ENCODE measurements at places on chromosomes 12 and 14.

DNA sequence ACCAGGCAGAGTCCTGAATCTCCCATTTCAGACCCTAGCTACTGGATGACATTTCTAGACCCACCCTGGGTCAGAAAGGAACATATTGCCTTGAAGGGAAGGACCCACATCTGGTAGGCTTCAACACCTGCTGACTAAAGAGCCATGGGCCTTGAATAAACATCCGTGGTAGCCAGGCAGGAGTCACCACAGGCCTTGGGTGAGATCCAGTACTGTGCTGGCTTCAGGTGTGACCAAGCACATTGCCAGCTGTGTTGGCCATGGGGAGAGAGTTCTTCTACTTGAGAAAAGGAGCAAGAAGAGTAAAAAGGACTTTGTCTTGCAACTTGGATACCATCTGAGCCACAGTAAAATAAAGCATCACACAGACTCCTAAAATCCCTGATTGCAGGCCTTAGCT lies 332.6 kb downstream of the SLC16A7 start:
- no peak for DNase-seq

GRCh38 chr12:70692681-70693288 lies 55.6 kb upstream of the PTPRB start:
- no peak for DNase-seq

DNA sequence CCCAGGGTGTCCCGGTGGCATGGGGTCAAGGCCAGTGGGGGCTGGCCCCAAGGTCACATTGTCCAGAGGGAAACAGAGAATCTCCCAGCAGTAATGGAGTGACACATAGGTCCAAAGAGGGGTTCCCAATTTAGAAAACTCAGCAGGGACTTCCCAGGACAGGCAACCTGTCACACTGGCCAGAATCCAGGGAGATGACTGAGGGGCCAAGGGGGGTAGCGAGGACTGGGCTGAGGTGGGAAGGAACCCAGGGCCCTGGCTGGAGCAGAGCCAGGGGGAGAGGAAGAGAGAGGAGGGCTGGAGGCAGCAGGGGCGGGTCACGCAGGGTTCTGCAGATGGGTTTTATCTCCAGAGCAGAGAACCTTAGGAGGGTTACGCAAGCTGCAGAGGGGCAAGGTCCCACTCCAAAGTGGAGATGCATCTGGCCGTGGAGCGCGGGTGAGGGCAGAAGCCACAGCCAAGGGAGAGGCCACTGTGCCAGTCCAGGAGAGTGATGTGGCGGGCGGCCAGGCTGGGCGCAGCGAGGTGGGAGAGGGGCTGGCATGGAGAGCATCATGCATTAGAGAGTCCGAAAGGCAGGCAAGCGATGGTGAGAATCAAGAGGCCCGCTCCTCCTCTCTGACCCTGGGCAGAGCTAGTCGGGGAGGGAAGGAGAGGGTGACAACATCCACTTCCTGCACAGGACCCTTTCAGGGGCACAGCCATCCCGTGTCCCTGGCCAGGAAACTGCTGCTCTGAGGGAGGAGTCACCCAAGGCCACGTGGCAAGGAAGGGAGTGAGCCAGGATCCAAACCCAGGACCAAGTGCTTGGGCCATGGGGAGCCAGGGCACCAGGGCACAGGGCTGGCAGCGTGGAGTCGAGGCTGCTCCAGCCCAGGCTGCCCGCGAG lies 29.0 kb downstream of the NCOR2 start:
- DNase-seq: no peak

GRCh38 chr14:94058128-94058673 lies 22.8 kb downstream of the DDX24 start:
- DNase-seq: no peak

DNA sequence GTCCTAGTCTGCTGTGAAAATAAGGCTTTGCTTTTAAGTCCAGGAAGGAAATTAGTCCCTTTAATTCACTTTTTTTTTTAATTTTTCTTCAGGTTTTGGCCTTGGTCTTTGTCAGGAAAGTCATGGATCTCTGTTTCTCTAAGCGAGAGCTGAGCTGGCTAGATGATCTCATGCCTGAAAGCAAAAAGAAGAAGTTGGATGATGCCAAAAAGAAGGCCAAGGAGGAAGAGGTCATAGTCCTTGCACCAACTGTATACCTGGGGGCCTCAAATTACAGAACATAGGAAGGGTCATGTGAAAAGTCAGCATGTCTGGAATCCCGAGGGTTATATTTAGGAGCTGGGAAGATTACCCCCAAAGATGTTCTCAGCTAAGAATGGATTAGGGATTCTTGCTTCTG lies 72.3 kb downstream of the SLC4A8 start:
- DNase-seq: no peak

DNA sequence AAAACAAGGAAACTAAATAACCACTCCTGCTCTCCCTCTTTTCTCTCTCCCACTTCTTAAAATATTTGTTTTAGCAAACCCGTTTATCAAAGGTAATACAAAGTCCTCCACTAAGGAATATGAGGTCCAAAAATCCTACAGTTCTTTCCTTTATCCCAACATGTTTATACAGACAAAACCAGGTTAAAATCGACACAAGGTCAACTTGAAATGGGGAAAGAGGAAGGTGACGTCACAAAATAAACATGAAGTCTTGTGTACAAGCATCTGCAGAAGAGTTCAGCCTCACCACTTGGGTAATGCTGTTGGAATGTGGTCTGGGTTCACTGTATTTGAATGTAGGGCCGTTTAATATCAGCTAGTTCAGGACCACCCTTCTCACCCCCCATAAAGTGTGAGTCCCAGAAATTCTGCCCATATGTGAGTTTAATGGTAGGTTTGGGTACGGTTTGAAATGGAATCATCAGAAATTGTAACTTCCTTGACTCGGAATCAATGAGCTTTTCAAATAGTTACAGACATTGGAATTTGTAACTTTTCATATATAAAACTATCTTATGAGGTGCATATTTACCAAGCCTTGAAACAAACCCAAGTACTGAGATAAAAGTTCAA lies 120.0 kb upstream of the SLC38A2 start:
- no peak for DNase-seq

DNA sequence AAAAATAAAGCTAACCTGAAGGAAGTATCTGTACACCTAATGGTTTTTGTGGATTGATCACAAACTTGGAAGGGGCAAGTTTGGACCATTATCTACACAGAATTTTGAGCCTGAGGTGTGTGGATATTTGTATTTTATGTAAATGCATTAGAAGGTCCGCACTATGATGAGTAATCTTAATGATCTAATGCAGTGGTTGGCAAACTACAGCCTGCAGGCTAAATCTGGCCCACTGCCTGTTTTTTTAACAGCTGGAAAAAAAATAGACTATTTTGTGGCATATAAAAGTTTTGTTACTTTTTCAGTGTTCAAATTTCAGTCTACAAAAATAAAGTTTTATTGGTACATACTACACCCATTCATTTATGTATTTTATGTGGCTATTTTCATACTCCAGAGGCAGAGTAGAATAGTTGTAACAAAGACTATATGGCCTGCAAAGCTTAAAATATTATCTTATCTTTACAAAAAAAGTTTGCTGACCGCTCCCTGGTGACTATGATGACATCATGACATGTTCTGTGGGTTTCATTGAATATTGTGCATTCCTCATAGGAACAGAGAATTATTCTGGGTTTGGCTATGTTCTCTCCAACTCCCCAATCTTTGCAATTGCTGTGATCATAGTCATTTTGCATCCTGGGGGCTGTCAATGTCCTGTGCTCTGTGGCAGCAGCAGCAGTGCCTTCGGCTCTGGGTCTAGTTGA lies 962.6 kb upstream of the FBXO33 start:
- no peak for DNase-seq

DNA sequence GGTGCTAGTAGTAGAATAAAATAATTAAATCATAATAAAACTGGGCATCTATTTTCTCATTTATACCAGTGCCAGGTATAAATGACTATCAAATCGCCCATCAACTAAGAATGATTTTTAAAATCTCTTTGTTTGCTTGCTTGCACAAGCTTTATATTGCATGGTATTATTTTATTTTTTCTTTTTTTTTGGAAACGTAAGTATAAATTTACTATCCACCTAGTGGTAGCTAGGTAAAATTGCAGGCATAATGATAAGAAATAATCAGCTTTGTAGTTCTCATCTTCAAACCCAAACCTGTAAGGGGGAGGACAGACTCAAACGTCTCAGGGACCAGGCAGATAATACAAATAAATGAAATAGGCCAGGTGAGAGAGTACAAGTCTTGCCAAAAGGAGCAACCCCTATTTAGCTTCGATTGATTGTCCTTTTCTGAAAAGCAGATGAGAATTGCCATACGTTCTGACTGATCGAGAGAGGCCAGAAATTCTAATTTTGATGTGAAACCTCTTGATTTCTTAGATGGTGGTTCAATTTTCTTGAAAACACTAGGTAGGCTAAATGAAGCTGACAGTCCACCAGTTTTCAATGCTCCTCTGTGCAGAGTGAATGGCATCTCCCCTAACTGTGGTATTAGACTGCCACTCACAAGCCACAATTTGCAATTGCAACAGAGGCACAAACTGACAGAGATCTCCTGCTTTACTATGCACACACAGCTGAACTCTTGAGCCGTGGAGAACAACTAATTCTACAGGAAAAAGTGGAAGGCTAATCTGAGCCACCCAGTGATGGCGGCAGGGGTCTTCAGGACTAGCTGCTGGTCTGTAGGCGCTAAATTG lies 189.3 kb downstream of the DACT1 start:
- no peak for DNase-seq

GRCh38 chr14:59463787-59464485 lies 1.2 kb downstream of the GPR135 start:
- no peak for DNase-seq

Data from substantia nigra (tissue), 51 donors.